Esophagus squamous epithelium (tissue), 5 donors: ENCODE measurements at places on chromosomes 12 and 14.

DNA sequence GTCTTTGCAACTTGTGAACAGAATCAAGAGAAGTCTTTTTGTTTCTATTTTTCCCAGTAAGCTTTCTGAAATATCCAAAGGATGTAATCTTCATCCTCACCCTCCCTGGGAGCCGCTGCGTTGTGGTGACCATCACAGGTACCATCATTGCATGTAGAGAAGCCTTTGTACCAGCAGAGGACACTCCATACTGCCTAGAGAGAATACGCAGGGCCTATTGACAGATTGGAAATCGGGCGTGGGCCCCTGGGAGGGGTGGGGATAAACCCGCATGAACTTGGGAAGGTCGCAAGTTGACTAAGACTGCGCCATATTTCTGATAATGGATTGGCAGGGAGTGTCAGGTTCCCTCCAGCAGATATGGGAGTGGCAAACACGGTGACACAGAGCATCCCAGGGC lies 12.7 kb downstream of the KRT1 start:
- no peak for DNase-seq
- no peaks in the 10 kb centered on the region for H3K4me1 ChIP-seq
- H3K27ac ChIP-seq, result no peak overlapping the region

- H3K27ac ChIP-seq, result no peak overlapping the region
- no peaks in the 10 kb centered on the region for H3K36me3 ChIP-seq
- peak overlapping the region; percentile 18 for H3K4me3 ChIP-seq
- peaks cover 25% of the 10 kb centered on the region for H3K4me1 ChIP-seq
These were observed 222.3 kb upstream of the NOS1 start for GRCh38 chr12:117583677-117584225.

DNA sequence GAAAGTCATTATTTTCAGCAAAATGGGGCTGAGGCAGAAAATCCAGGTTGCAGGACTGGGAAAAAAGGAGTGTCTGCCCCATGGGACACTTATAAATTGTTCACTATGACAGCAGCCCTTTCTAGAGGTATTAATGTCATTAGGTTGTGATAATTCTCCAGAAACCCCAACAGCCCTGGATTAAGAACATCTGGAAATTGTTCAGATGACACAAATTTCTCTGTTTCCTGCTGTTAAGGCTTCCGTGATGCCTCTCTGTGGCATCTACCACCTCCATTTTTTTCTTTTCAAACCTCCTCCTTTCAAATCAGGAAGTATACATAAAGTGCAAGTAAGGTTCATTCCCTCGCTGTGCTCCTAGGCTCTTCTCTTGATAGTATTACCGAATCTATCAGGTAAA lies 25.6 kb downstream of the EGLN3 start:
- H3K27ac ChIP-seq, result no peak overlapping the region
- no peaks in the 10 kb centered on the region for H3K36me3 ChIP-seq
- H3K27me3 ChIP-seq, result no peaks in the 10 kb centered on the region

DNA sequence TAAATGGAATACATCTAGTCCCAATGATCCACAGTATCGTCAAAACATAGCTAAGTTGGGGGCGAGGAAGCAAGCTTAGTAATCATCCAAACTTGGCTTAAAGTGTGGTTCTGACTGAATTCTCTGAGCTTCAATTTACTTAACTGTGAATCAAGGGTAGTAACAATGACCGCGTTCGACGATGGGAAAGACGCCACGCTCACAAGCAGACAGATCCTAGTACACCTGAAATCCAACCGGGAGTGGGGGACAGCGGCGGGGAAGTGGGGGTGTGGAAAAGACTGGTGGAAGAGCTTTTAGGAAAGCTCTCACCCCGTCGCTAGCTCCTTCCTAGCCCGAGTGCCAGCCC lies 433 bp downstream of the COX16 start:
- H3K27ac ChIP-seq, result peak overlapping the region; percentile 95
- DNase-seq, result no peak
- H3K4me1 ChIP-seq, result peaks cover 50% of the 10 kb centered on the region
- H3K4me3 ChIP-seq, result peak overlapping the region; percentile 94

GRCh38 chr12:32418903-32419519 lies 19.7 kb downstream of the FGD4 start:
- DNase-seq, result no peak
- H3K27me3 ChIP-seq, result no peaks in the 10 kb centered on the region
- H3K27ac ChIP-seq, result no peak overlapping the region
- H3K36me3 ChIP-seq, result no peaks in the 10 kb centered on the region

DNA sequence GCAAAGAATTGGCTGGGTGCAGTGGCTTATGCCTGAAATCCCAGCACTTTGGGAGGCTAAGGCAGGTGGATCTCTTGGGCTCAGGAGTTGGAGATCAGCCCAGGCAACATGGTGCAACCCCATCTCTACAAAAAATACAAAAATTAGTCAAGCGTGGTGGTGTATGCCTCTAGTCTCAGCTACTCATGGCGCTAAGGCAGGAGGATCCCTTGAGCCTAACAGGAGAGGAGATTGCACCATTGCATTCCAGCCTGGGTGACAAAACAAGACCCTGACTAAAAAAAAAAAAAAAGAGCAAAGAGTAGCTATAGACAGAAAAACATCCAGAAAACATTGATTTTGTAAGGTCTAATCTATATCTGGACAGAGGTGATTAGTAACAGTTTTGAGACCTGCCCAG lies 25.0 kb downstream of the KIF21A start:
- no peak overlapping the region for H3K27ac ChIP-seq
- no peak overlapping the region for H3K4me3 ChIP-seq
- H3K36me3 ChIP-seq, result no peaks in the 10 kb centered on the region
- no peaks in the 10 kb centered on the region for H3K4me1 ChIP-seq
- H3K27me3 ChIP-seq, result no peaks in the 10 kb centered on the region

DNA sequence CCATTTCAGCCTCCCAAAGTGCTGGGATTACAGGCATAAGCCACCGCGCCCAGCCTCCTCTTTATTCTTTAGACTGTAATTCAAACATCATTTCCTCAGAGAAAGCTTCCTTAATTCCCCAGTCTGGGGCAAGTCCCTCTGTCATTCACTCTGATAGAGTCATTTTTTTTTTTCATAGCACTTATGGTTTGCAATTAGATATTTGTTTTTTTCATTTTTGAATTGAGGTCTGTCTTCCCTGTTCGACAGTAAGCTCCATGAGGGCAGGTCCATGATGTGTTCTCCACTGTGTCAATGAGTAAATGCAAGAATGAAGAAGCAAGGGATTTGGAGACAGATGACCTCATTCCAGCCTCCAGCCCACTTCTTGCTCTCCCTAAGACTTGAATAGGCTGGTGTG lies 12.1 kb downstream of the ASIC1 start:
- H3K36me3 ChIP-seq, result no peaks in the 10 kb centered on the region
- H3K4me3 ChIP-seq, result no peak overlapping the region
- H3K4me1 ChIP-seq, result no peaks in the 10 kb centered on the region
- H3K27ac ChIP-seq, result no peak overlapping the region

GRCh38 chr14:64706593-64707193 lies 2.5 kb downstream of the PLEKHG3 start:
- H3K27ac ChIP-seq, result peak overlapping the region; percentile 97
- H3K4me3 ChIP-seq, result peak overlapping the region; percentile 77
- no peak for DNase-seq
- peaks cover 5% of the 10 kb centered on the region for H3K36me3 ChIP-seq

- no peaks in the 10 kb centered on the region for H3K4me1 ChIP-seq
- no peak overlapping the region for H3K4me3 ChIP-seq
- no peaks in the 10 kb centered on the region for H3K27me3 ChIP-seq
These were observed 33.1 kb downstream of the C12orf42 start for GRCh38 chr12:103462675-103463074.

- no peaks in the 10 kb centered on the region for H3K4me1 ChIP-seq
- H3K27me3 ChIP-seq, result no peaks in the 10 kb centered on the region
- no peak overlapping the region for H3K4me3 ChIP-seq
- no peaks in the 10 kb centered on the region for H3K36me3 ChIP-seq
- DNase-seq, result no peak
These were observed 18.2 kb downstream of the PNMA1 start for GRCh38 chr14:73695997-73696396.

DNA sequence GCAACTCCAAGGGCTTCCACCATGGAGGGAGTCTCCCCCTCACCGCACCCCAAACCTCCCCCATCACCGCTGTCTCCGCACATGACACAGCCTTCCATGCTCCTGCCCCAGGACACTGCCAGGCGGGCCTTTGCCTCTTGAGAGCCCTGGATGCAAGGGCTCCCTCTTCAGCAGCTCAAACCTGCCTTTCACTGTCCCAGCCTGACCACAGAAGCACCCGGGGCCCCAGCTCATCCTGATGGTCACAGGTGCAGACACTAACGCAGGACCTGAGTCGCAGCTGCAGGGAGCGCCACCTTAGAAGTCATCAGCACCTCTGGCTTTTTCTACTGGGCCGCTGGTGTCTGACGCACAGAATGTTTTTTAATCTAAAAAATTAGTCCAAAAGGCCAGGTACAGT lies 54.0 kb downstream of the SYNE3 start:
- H3K27ac ChIP-seq, result no peak overlapping the region
- no peak overlapping the region for H3K4me3 ChIP-seq
- DNase-seq, result no peak
- peaks cover 10% of the 10 kb centered on the region for H3K4me1 ChIP-seq

DNA sequence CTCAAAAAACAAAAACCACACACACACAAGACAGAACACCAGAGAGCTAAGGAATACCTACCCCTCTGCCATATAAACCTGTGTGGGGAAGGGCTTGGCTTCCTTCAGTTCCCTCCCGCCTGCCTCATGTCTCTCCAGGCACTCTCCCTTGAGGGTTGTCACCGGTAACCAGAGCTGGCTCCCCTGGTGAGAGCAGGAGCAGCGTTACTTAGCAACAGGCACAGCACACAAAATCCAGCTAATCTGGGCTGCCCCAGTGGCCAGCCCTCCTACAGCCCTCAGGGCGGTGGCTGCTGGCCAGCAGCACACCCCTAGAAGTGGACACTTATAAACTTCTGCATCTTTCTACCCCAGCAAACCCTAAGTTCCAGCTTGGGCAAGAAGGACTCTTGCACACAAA lies 21.6 kb upstream of the NR4A1 start:
- peaks cover 9% of the 10 kb centered on the region for H3K4me1 ChIP-seq
- DNase-seq, result no peak
- H3K27me3 ChIP-seq, result no peaks in the 10 kb centered on the region
- H3K27ac ChIP-seq, result no peak overlapping the region
- H3K36me3 ChIP-seq, result no peaks in the 10 kb centered on the region

DNA sequence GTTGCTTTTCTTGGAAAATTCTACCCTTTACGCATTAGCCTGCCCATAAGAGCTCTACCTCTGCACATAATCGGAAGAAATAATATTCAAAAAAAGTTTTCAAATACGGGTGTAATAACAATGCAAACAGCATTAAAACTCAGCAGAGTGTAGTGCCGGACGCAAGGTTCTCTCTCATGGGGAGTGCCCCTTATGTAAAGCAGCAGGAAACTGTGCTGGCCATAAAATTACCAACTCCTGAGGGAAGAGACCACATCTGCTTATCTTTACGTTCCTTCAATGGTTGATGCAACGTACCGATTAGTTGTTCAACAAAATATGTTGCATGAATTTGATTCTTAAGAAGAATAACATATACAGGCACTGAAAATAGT lies 118.7 kb upstream of the TMCC3 start:
- no peak overlapping the region for H3K4me3 ChIP-seq
- H3K27ac ChIP-seq, result no peak overlapping the region
- H3K36me3 ChIP-seq, result no peaks in the 10 kb centered on the region
- H3K4me1 ChIP-seq, result no peaks in the 10 kb centered on the region
- H3K27me3 ChIP-seq, result no peaks in the 10 kb centered on the region
- no peak for DNase-seq

DNA sequence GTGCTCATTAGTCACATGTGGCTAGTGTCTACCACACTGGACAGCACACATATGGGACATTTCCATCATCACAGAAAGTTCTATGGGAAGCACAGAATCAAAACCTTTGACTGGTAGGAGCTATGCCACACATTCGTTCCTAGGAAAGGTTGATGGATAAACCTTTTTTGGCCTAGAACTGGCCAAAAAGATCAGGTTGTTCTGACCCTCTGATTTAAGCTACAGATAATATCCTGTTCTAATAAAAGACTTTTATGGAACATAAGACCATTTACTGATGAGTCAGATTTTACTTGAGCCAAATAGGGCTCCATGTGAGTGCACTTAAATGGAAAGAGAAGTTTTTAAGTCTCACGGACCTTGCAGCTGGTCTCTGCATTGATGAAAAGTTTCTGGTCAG lies 143.2 kb downstream of the SLC15A4 start:
- H3K27ac ChIP-seq, result no peak overlapping the region
- DNase-seq, result no peak
- no peaks in the 10 kb centered on the region for H3K36me3 ChIP-seq
- H3K4me3 ChIP-seq, result no peak overlapping the region

DNA sequence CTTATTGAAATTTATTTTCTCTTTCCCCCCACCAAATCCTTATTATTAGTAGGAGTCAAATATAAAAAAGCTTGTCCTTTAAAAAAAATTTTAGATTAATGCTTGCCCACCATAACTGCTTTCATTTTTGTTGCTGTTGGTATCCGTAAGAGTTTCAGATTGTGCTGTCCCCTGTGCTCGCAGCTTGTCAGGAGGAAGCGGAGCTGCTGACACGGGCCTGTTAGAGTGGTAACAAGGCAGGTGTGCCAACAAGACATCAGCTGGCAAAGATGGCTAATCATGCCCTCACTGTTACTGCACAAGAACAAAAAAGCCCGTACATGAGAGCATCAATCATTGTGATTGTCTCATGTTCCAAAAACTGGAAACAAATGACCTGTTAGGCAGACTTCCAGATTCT lies 148.4 kb downstream of the ALG10B start:
- H3K27me3 ChIP-seq, result no peaks in the 10 kb centered on the region
- no peak overlapping the region for H3K4me3 ChIP-seq
- H3K4me1 ChIP-seq, result no peaks in the 10 kb centered on the region
- no peak for DNase-seq
- no peaks in the 10 kb centered on the region for H3K36me3 ChIP-seq
- no peak overlapping the region for H3K27ac ChIP-seq

- H3K4me1 ChIP-seq, result peaks cover 38% of the 10 kb centered on the region
- no peak for DNase-seq
- no peaks in the 10 kb centered on the region for H3K27me3 ChIP-seq
- H3K4me3 ChIP-seq, result peak overlapping the region; percentile 75
- H3K27ac ChIP-seq, result peak overlapping the region; percentile 93
- peaks cover 45% of the 10 kb centered on the region for H3K36me3 ChIP-seq
These were observed 605 bp downstream of the ANKRD52 start for GRCh38 chr12:56257491-56258067.

DNA sequence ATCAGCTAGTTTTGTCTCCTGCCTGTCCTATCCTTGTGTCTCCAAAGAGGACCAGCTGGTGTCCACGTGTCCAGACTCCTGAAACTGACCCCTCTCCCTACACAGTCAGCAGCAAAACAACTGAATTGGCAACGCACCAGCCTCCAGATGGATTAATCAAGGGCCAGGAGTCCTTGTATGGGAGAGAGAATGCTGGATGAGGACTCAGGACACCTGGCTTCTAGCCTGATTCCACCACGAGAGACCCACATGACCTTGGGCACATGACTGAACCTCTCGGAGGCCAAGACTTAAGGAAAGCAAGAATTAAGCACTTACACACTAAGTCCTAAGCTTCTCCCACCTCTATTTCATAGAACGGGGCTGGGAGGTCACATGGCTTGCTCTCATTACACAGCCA lies 60.4 kb upstream of the CMKLR1 start:
- no peak overlapping the region for H3K4me3 ChIP-seq
- no peaks in the 10 kb centered on the region for H3K27me3 ChIP-seq
- H3K27ac ChIP-seq, result no peak overlapping the region

GRCh38 chr12:51890511-51891171 lies 2.7 kb downstream of the ANKRD33 start:
- no peak for DNase-seq
- no peaks in the 10 kb centered on the region for H3K27me3 ChIP-seq
- H3K36me3 ChIP-seq, result no peaks in the 10 kb centered on the region

GRCh38 chr14:105581551-105582341 lies 55.4 kb downstream of the TMEM121 start:
- H3K4me1 ChIP-seq, result no peaks in the 10 kb centered on the region
- no peak for DNase-seq
- H3K27ac ChIP-seq, result no peak overlapping the region
